Caki2 (cell line): ENCODE measurements at places on chromosomes 2 and 18.

DNA sequence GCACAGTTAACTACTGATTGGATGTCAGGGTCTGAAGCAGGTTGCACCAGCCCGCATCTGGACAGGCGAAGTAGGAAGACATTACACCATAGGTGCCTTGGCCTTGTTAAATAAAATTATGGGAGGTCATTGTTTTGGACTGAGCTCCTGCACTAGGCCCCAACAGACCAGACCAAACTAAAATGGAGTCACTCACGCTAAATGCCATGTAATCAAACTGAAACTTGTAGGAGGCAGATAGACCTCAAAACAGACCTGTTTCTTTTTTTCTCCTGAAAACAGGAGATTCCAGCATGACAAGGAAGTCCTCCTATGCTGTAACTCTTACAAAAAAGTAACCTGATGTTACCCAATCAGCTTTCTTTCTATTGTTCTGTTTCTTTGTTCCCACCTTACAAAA is 15.5 kb upstream of the NFU1 start:
- no peak for DNase-seq

DNA sequence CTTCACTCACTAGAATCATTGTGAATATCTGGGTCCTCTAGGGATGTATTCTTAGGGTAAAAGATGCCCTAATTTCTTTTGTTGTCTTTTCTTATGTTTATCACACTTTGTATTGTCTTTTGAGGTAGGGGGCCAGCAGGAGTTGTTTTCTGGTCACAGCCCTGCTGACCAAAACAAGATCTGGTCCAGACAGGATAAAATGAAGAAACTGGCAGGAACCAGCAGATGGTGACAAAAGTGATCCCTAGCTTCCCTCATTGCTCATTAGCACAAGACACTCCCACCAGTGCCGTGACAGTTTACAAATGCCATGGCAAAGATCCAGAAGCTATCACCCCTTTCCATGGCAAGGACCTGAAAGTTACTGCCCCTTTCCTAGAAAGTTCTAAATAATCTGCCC is 81.7 kb upstream of the CCDC85A start:
- DNase-seq = no peak

GRCh38 chr18:52054324-52054723 is 285.7 kb upstream of the DCC start:
- DNase-seq = no peak

DNA sequence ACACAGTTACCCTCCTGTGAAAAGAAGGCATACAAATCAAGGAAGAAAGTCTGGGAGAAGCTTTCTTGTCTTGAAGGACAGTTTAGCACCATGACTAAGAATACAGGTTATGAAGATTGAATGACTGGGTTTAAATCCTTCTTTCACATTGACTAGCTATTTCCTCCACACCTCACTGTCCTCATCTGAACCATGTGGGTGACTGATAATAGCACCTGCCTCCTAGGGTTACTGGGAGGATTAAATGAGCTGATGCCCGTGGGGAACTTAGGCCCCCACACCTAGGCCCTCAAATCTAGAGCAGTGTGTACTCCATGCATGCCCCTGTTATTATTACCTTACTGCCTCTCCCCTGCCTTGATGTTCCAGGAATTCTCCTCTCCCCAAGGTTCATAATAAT is 202.9 kb downstream of the FBXO15 start:
- no peak for DNase-seq

DNA sequence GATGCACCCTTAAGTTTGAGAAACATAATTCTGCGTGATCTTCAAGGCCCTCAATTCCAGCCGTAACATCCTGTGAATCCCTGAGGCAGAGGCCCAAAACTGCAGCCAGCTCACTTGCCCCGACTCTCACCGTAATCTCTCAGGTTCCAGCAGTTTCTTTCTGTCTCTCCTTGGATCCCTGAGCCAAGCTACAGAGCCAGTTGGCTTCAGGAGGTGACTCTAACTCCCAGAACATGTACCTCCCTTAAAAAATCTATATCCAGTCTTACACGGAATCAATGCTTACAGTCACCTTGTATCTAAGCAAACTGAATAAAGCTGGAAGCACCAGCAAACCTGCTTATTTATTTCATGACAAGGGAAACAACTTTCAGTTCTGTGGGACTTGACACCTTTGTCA is 300.4 kb downstream of the SETBP1 start:
- DNase-seq = no peak

DNA sequence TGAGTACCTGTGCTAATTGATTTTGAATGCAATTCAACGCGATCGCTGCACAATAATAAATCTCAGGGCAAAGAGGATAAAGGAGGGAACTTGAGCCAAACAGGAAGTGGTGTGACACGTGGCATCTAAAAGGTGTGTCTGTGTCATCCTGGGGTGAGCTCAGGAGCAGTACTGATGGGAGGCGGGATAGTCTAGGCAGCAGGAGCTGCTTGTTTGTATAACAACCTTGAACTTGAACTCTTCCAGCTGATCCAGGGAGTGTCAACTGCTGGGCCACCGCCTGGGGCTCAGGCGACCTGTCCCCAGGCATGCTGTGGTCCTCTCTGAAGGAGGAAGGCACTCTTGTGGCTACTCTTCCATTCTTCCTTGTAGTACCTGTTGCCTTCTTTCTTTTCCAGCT is 61.2 kb downstream of the BOD1L2 start:
- DNase-seq = no peak

GRCh38 chr2:17441055-17441771 is 77.0 kb downstream of the RAD51AP2 start:
- peak; percentile 95 for DNase-seq

DNA sequence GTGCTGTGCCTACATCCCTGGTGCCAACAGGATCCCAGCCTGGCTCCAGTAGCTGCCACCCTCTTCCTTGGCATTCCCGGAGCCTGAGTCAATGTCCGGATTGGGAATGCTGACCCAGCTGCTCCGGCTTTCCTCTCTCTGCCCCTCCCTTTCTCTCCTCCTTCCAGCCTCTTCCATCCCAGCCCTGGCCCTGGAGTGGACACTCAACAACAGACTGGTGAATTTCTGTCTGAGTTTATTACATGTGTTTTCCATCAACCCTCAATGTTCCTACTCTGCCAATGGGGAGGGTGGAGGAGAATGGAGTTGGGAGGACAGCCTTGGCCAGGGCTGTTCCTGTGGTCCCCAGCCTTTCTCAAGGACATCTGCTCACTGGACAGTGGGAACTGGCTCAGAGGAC is 917 bp upstream of the PRKAG3 start:
- no peak for DNase-seq

- DNase-seq = peak; percentile 25
Measured at GRCh38 chr2:16142383-16143361, 202.3 kb downstream of the MYCN start.

- DNase-seq = no peak
Measured at GRCh38 chr18:59646228-59646962, 50.8 kb downstream of the CCBE1 start.

- no peak for DNase-seq
Measured at GRCh38 chr2:3035385-3036050, 342.1 kb downstream of the EIPR1 start.

- no peak for DNase-seq
Measured at GRCh38 chr2:71778514-71778913, 325.2 kb downstream of the DYSF start.

DNA sequence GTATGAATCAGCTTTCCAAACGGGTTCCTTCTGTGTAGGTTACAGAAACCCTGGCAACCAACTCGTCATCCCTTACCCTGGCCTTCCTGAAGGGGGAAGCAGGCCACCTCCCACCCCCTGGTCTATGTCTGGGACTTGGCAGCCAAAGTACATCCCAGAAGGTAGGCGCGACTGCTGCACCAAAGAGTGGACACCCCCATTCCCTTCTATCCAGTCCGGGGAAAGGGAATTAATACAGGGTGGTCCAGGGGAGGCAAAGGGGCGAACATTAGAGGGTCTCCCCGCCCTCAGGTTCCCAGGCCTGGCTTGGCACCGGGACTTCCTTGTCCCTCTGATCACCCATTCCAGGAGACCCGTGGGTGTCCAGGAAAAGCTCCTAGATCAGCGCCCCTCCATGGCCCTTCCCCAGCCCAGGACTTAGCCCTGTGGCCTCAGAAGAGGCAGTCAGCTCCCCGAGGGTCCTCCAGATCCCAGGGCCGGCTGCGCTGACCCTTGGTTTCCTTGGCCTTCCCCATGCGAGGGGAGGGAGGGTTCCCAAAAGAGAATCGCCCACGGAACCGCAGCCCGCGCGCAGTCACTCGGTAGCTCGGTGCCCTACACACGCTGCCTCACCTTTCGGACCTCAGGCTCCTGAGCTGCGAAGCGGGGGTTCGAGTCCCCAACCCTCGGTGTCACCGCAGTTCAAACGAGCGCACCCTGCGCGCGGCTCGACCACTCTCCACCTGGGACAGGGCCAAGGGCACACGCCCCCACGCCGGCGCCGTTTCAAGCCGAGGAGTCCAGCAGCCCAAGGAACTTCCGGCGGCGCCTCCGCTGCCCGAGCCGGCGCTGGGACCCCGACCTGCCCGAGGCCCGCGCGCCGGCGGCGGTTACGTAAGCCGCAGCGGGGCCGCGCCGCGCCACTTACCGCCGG is at the start of gene PER2:
Gene PER2, minus strand, starts transcription at position 874 of the 913 bp plus-strand sequence. CDS start 10,674 bp downstream, outside the sequence.
- DNase-seq = peak; percentile 74

DNA sequence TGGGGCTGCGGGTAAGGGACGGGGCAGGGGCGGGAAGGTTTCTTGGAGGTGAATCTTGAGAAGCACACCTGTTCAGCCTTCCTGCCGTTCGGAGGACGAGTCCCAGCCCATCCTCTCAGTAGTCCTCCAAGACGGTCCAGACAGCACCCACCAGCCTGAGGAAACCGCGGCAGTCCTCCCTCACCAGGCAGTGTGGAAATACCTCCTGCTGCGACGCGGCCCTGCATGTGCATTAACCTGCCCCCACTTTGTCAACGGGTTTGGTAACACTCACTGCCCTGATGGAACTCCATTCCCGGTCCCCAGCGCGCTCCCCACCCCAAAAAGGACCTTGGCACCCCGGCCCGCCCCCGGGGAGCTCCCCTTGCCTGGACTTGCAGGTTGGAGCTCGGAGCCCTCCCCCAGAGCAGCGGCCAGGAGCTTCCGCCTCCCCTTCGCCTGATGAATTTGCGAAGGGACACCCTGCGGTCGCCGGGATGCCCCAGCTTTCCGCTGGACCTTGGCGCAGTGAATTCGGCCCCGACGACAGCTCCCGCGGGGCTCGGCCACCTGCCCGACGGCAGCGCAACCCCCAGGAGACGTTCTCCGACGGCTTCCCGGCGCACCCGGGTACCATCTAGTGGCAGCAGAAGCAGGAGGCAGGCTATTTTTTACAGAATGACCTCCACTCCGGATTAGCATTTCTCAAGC is 31.5 kb downstream of the ACVR1C start:
- DNase-seq = no peak

- DNase-seq = no peak
Measured at GRCh38 chr2:239339726-239340601, 60.9 kb downstream of the HDAC4 start.

- no peak for DNase-seq
Measured at GRCh38 chr2:150432312-150432625, 55.2 kb downstream of the RND3 start.

GRCh38 chr2:161782615-161783014 is 158.4 kb downstream of the SLC4A10 start:
- DNase-seq = no peak

GRCh38 chr2:101770726-101771125 is 73.2 kb downstream of the MAP4K4 start:
- peak; percentile 38 for DNase-seq
